ENCODE measurements at places on chromosomes 5 and 9.

DNA sequence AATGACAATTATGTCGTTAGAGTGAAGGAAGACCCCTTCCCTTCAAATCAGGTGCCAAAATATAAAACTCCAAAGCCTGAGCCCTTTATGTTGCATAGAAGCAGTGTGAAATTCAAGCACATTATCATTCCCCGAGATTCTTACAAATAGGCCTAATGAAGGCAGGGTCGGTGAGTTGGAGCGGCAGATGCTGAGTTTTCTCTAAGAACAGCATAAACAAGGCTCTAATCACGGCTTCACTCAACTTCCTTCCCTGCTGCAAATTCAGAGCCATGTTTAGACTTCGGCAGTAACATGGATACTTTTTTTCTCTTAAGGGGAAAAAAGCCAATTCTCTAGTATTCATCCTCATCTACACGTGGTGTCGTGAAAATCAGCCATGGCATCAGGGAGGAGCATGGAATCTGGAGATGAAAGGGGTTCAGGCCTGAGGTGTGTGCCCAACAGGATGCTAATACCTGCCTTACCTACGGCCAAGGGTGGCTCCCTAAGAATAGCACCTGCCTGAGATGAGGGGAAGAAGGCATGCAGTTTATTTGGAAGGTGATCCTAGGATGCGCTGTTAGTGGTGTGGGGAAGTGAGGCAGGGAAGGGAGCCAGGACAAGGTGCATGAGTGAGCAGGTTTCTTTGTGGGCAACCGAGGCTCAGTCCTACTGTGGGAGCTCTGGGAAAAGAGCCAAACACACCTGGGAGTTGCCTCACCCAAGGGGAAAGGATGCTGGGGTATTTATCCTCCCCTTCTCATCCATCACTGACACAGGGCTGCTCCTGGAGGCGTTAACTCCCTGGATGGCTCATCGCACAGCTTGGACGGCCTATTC lies 146.8 kb upstream of the TBC1D2 start:
- no peak for DNase-seq

DNA sequence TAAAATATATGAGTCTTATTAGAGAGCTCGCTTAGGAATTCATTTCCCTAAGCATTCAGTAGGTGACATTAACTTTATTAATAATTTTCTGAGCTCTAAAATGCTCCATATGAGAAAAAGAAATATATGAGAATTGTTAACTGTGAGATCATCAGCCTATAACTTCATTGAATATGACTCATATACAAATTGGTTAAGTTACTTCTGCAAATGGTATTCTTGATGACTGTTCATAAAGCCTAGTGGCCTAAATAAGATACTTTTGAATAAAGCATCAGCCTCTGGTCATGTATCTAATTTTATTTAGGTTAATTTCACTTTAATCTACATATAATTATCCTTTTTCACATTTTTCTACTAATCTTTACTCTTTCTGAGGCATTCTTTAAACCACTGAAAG lies 710.2 kb upstream of the ACO1 start:
- DNase-seq, result no peak

- no peak for DNase-seq
Observed at GRCh38 chr5:139167063-139167462, 31.1 kb downstream of the SIL1 start.

- DNase-seq, result no peak
Observed at GRCh38 chr5:150299571-150300327, 3.0 kb downstream of the ARSI start.

DNA sequence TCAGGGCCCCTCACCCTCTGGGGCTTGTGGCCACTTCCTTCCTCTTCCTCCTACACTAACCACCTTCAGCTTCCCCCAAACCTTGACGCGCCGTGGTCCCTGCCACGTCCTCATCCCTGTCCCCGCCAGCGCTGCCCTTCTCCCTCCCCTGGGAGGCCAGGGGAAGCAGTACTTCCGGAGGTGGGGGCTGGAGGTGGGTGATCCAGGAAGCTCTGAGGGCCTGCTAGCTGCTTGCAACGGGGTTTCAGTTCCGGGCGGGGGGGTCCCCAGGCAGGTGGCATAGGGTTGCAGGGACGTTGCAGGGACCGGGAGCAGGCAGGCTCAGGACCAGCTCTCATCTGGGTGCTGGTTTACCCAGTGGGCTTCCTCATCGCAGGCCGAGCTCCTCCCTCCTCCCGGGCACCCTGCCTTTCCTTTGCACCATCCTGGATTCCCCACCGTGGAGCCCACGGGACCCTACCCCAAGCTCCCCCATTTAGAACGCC lies 70.0 kb downstream of the RXRA start:
- DNase-seq, result no peak

DNA sequence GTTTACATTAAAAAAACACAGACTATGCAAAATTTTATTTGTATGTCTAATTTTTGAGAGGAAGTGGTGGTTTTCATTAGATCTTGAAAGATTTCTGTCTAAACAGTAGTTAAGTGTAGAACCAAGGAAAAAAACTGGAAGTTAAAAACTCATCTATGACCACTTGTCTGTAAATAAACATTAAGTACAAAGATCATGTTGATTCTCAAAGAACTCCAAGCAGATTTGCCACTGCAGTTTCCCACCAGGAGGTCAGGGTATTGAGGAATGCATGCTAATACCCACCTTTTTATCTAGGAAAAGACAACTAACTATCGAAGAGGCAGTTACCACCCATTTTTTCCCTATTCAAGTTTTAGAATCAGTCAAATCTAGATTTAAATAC lies 1.9 kb downstream of the STOM start:
- DNase-seq, result no peak

DNA sequence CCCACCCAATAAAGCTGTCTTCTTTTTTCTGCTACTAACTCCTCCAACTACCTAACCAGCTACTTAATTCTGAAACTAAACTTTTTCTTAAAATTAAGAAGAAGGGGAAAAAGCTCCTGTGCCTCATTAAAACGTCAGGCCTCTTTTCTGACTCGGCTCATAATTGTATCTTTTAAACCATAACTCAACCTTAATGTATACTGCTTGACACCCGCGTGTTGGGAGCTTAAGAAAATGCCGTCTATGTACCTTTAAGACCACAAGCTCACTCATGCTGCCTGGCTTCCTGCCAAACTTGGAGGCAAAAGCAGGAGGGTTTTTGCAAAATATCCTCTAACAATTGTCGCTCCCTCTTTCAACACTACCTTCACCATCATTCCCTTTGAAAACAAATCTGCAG lies 5.0 kb downstream of the EBF1 start:
- peak; percentile 32 for DNase-seq

GRCh38 chr5:60207040-60207439 lies 313.5 kb upstream of the PDE4D start:
- no peak for DNase-seq

DNA sequence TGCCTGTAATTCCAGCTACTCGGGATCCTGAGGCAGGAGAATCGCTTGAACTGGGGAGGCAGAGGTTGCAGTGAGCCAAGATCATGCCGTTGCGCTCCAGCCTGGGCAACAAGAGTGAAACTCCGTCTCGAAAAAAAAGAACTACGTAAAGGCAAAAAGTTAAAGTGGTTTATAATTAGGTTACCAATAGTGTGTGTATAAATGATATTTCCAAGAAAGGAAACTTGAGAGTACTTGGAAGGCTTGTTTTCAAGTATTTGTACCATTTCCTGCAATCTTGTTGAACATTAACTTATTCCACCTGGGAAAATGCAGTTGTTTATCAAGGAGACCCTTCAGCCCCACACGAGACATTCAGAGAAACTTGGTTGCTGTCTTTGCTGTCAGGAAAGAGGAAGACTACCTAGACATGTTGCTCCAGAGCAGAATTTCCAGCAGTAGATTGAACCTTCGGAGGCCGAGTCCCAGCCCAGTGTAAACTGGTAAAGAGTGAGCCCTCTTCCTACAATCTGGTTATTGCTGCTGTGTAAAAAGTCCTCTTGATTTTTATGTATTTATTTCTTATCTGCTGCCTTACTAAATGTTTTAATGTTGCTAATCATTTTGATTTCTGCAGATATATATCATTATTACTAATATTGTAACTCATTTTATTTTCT lies 30.1 kb downstream of the STXBP1 start:
- DNase-seq, result no peak

DNA sequence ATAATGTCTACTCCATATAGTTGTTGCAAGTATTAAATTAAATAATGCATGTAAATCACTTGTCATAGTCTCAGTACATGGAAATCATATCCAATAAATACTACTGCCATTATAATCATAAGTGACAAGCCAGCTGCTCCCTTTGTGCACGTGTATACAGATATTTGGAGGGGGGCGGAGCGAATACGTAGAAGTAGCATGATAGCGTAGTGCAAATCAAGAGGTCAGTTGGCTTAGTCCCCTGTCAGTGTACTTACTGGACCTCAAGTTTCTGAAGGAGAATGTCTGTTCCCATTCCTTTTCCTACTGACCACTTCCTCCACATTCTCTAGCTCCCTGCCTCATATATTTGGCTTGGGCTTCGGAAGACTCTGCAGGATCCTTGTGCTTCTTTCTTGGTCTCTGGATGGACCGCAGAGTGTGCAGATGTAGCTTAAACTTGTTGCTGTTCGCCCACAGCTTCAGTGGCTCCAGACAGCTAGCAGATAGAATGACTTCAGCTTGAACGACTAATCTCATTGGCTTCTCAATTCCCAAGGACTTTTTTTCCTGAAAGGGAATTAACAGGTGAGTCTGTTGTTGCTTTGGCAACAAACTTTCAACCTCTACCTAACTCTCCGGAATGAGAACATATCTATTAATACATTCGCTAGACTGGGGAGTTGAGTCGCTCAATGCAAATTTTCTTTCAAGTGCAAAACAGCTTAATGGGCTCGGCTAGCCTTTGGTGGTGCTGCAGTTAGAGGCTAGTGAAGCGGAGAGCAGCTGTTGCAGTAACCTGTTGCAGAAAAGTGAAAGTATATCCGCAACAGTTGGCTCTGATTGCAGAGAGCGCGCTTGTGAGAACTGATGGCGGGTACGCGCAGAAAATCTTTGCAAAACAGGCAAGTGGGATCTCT lies at the start of gene PCDHB1:
Gene PCDHB1, plus strand, starts transcription at position 753 of the 899 bp plus-strand sequence. Its CDS starts 97 bp downstream, at position 850.
- no peak for DNase-seq

- no peak for DNase-seq
Observed at GRCh38 chr9:22158271-22158670, 149.2 kb upstream of the CDKN2B start.

DNA sequence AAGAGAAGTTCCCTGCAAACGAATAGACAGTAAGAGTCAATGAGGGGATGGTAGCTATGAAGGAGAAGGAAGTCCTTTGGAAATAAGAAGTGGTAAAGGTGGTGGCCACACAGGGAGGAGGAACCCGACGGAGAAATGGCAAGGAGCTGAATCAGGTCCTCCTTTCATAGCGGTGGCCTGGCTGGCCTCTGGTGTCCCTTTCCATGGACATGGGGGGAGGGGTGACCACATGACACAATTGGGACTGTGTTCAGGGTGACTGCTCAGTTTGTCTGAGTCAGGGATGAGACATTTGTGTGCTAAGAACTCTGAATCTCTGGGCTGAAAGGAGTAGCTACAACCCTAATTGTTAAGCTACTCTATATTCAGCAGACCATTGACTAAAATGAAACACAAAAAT lies 28.7 kb upstream of the TIMD4 start:
- DNase-seq, result no peak

DNA sequence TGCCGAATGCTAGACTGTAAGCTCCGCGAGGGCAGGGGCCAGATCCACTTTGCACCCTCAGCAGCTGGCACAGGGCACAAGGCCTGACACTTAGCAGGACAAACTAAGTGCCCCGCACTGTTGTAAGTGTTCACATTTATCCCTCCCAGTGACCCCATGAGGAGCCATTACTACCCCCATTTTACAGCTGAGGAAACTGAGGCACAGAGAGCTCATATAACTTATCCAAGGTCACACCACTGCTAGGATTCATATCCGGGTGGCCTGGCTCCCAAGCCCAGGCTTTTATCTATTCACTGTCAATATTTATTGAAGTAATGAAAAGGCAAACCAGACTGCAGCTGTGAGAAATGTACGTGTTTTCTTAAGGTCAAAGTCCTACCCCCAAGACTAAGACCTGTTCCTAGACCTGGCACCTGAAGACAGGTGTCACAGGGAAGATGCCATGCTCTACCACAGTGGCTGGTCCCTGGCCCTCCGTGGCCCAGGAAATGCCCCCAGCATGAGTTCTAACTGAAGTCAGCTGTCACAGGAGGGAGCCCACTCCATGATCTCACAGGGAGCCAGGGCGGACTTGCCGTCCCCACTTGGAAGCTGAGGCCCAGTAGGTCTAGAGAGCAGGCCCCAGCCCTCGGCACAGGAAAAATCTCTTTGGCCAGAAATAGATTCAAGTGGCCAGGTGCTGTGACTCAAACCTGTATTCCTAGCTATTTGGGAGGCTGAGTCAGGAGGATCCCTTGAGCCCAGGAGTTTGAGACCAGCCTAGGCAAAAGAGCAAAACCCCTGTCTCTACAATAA lies 74.7 kb upstream of the IL17B start:
- DNase-seq, result no peak

GRCh38 chr5:100690036-100690560 lies 154.9 kb downstream of the FAM174A start:
- DNase-seq, result no peak

DNA sequence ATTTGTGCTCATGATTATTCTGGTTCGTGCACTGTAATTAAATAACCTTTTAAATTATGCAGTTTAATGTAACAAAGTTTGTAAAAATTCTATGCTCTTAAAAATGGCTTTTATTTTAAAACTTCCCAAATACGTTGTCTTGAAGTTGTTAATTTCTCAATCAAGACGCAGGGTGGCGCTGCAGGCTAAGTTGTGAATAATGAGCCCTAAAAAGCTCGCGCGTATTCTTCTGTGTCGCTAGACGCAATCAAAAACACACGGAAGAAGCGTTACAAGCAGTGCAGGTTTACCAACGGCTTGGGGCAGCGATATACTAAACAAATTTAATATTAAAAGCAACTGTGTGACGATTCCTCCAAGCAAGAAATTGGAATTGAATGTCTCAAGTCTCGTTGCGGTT lies at the start of gene PCDHB4:
Gene PCDHB4, plus strand, starts transcription at position 256 of the 400 bp plus-strand sequence. CDS start 181 bp downstream, outside the sequence.
- no peak for DNase-seq

- no peak for DNase-seq
Observed at GRCh38 chr5:91486638-91487037, 103.5 kb upstream of the ARRDC3 start.

- DNase-seq, result no peak
Observed at GRCh38 chr9:36950389-36950788, 83.7 kb downstream of the PAX5 start.

- no peak for DNase-seq
Observed at GRCh38 chr5:64634997-64635686, 55.2 kb upstream of the SHISAL2B start.

DNA sequence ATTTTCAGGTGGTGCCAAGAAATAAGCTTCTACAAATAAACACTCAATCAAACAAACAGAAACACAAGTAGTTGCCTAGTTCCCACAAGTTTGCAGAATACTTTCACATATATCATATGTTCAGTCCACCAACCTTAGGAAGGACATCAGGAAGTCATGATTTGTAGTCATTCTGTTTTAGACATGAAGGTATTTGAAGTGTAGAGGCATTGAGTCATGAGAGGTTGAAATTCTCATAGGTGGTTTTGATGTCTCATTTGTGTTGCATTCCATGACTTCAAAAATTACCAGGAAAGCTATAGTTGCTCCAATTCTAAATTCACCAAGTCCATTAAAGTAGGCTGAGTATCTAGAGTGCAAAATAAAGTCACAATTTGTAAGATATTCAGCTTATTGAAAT lies 159.0 kb downstream of the KCTD16 start:
- no peak for DNase-seq

GRCh38 chr9:127489471-127490115 lies 38.3 kb downstream of the LRSAM1 start:
- DNase-seq, result no peak

- no peak for DNase-seq
Observed at GRCh38 chr5:124007675-124008398, 495.9 kb downstream of the CSNK1G3 start.

GRCh38 chr9:88742483-88742882 lies 207.5 kb downstream of the NXNL2 start:
- DNase-seq, result no peak

Data from stimulated activated CD4-positive, alpha-beta T cell treated with anti-CD3 and anti-CD28 coated beads, Interleukin-12 subunit alpha, Interleukin-12 subunit beta, amount 100 ng/mL, for 48 hours (primary cell).